Activated CD4-positive, alpha-beta memory T cell treated with anti-CD3 and anti-CD28 coated beads, Interleukin-2, amount 10 ng/mL, durations not matched to agents 7 days and 5 days (primary cell): ENCODE measurements at places on chromosomes 6 and 20. TPM values are rescaled to one million over a fixed set of nuclear protein-coding genes. Genes with fewer than 3 reads are reported as not detected.

GRCh38 chr6:70998148-70998547, 41.3 kb upstream of the B3GAT2 start:
- H3K4me1 ChIP-seq = no peaks in the 10 kb centered on the region
- H3K36me3 ChIP-seq = no peaks in the 10 kb centered on the region
- no peak overlapping the region for H3K4me3 ChIP-seq
- DNase-seq = no peak
- H3K27ac ChIP-seq = no peak overlapping the region

DNA sequence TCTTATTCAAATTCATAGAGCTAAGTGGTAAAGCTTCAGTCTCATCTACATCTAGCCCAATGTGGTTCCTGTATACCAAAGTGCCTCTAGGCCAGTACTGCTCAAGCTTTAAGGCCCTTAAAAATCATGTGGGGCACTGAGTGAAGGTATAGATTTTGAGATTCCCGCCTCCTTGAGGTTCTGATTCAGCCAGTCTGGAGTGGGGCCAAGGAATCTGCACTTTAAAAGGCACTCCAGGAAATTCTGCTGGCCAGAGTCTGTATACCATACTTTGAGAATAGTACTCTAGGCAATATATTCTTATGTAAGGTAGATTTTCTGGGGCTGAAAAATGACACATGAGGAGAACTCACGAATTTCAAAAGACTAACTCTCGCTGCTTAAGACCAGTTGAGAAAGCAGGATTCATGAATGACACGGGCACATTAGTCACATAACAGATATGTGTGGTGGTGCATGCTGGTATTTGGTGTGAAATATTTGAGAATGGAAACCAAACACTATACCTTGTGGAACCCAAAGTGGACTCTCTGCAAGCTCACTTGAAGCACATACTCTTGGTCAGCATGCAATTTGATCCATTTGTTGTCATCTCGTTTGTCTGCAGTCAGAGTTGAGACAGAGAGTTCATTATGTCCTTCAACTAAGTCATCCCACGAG, 47.6 kb upstream of the SIM1 start:
- peaks cover 44% of the 10 kb centered on the region for H3K36me3 ChIP-seq
- DNase-seq = no peak
- H3K4me3 ChIP-seq = no peak overlapping the region
- no peaks in the 10 kb centered on the region for H3K4me1 ChIP-seq

DNA sequence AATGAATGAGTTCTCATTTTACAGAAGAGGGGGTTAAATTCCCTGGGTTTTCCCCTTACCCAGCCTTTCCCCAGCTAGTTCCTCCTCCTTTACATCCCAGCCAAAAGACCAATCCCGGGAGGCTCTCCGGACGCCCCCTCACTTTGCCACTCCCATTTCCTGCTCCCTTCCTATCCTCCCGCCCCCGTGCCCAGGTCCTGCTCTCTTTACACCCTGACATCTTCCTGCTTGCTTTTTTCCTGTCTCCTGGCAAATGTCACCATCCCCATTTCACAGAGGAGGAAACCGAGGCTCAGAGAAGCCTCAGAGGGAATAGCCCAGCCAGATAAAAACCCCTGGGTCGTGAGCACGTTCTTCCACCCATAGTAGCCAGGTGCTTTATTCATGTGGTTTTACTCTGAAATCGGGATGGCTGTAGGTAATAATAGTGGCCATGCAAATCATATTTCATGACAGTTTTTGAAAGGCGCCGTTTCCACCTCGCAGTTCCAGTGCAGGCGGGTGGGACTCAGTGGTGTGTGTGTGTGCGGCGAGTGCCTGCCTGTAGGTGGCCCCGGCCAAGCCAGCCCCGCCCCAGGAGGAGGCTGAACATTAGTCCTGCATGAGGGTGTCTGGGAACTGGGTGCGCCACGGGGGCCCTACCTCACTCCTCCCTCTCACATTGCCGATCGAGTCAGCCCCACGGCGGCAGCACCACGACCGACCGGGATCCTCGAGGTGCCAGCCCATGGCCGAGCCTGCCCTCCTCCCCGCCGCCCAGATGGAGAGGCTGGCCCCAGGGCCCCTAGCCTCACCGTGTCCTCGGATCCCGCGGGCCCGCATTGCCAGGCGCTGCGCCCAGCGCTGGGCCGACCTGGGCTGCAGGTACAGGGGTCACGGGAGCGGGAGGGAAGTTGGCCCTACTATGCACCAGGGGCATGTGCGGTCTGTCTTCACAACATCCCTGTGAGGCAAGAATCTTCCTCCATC, at the start of gene ARHGAP40:
ARHGAP40 (plus strand) TSS at position 594 of the 969 bp plus-strand sequence.
- H3K4me3 ChIP-seq = no peak within 1 kb of the TSS
- H3K36me3 ChIP-seq = no peaks in the 10 kb centered on the region
- peaks cover 62% of the 10 kb centered on the region for H3K27me3 ChIP-seq
- H3K27ac ChIP-seq = no peak within 1 kb of the TSS

DNA sequence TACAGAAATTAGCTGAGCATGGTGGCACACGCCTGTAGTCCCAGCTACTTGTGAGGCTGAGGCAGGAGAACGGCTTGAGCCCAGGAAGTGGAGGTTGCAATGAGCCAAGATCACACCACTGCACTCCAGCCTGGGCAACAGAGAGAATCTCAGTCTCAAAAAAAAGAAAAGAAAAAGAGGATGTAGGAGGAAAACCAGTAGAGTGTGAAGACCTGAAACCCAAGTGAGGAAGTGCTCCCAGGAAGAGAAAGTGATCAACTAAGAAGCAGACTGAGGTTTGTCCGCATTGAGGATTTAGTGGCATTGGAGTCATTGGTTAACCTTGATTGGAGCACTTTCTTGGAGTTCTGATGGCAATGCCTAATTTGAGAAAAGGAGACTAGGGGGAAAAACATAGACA, 20.6 kb upstream of the TASP1 start:
- peaks cover 7% of the 10 kb centered on the region for H3K27me3 ChIP-seq
- no peaks in the 10 kb centered on the region for H3K4me1 ChIP-seq
- no peaks in the 10 kb centered on the region for H3K36me3 ChIP-seq
- H3K4me3 ChIP-seq = no peak overlapping the region
- DNase-seq = no peak

FAXC gene
- 0.23 TPM for total RNA-seq

GRCh38 chr20:40443753-40444152, 245.3 kb downstream of the MAFB start:
- H3K27me3 ChIP-seq = no peaks in the 10 kb centered on the region
- DNase-seq = no peak
- H3K4me3 ChIP-seq = no peak overlapping the region

GRCh38 chr6:111114087-111114443, 26.8 kb downstream of the SLC16A10 start:
- H3K4me3 ChIP-seq = no peak overlapping the region
- H3K27ac ChIP-seq = no peak overlapping the region
- H3K36me3 ChIP-seq = no peaks in the 10 kb centered on the region
- H3K4me1 ChIP-seq = peaks cover 11% of the 10 kb centered on the region
- DNase-seq = no peak

EPB41L1 gene
- 0.20 TPM for total RNA-seq

GRCh38 chr6:134902936-134903335, 47.0 kb downstream of the ALDH8A1 start:
- H3K36me3 ChIP-seq = no peaks in the 10 kb centered on the region
- DNase-seq = no peak
- H3K27ac ChIP-seq = no peak overlapping the region
- H3K4me1 ChIP-seq = no peaks in the 10 kb centered on the region

HSPA1L gene
- total RNA-seq = 2.8 TPM

GTSF1L gene
- total RNA-seq = not detected

DNA sequence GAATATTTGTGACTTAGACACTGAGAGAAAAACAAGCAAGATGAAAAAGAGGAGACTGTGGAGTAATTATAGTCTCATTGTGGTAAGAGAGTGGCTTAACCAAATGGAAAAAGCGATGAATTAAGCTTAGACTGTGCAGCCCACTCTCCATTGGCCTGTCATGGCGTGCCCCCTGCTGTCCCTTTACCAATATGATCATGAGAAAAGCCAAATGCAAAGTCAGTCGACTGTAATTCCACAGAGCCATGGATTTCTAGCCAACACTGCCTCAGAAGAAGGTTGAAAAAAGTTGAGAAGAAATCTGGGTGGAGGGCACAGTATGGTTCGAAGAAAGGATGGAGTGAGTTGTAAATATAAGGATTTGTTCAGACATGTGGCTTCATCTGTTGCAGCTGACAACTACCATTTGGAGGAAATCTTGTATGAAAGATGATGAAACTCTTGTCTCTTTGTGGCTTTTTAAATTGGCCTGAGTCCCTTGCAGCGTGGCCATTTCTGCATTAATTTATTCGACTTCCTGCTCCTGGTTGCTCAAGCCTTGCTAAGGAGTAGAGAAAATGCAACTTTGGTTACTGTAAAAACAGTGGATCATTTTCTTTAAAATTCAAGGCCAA, 251.4 kb downstream of the DOK5 start:
- no peak overlapping the region for H3K27ac ChIP-seq
- DNase-seq = no peak
- no peaks in the 10 kb centered on the region for H3K27me3 ChIP-seq
- H3K4me3 ChIP-seq = no peak overlapping the region
- H3K36me3 ChIP-seq = no peaks in the 10 kb centered on the region
- H3K4me1 ChIP-seq = no peaks in the 10 kb centered on the region

DNA sequence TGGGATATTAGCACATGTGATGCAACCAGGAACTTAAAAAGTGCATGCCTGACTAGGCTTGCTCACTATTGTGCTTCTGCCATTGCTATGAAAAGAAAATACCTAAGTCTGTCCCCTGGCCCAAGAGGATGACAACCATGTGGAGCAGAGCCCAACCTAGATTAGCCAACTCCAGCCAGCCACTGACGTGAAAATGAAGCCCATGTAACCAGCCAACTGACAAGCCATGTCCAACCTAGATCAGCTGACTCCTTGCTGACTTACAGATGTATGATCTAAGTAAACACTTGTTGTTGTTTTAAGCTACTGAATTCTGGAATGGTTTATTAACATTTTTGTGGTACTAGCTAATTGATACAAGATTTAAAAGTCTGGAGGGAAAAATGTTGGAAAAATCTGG, 47.5 kb downstream of the PIGU start:
- H3K36me3 ChIP-seq = peaks cover 16% of the 10 kb centered on the region
- no peak overlapping the region for H3K27ac ChIP-seq
- no peaks in the 10 kb centered on the region for H3K4me1 ChIP-seq
- H3K27me3 ChIP-seq = no peaks in the 10 kb centered on the region
- DNase-seq = no peak

DNA sequence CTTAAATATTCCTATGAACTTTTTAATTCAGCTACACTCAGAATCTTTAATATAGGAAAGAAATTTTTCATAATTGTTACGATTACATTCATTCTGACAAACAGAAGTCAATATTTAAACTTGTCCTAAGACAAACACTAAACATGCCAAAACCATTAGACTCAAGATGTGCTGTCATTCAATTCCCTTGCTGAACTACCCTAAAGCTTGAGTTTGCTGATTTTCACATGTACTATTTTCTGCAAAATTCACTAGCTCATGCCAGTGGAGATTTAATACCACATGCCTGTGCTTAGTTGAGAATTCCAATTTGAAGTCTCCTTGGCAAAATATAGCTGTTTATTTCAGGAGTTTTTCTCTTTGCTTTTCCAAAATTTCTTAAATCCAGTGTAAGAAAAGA, 448.0 kb downstream of the COL12A1 start:
- H3K27ac ChIP-seq = no peak overlapping the region
- no peak for DNase-seq
- H3K27me3 ChIP-seq = no peaks in the 10 kb centered on the region
- no peaks in the 10 kb centered on the region for H3K36me3 ChIP-seq
- H3K4me1 ChIP-seq = no peaks in the 10 kb centered on the region

DNA sequence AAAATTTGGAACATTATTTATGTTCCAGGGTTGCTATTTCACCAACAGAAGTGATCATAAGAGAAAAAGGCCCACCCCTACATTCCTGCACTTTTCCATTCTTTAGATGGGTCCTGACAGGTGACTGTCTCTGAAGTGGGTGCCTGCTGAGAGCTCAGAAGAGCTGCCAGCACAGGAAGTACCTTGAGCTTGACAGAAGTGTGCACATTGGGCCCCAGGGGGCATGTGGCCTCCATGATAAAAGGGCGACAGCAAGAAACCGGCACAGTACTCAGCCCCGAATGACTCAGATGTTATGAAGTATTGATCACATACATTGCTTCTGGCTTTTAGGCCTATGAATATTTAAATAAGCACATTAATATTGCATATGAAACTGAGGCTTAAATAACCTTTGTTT, 150.4 kb downstream of the PCSK2 start:
- no peaks in the 10 kb centered on the region for H3K27me3 ChIP-seq
- H3K27ac ChIP-seq = no peak overlapping the region
- H3K4me1 ChIP-seq = no peaks in the 10 kb centered on the region
- DNase-seq = no peak
- no peak overlapping the region for H3K4me3 ChIP-seq
- H3K36me3 ChIP-seq = no peaks in the 10 kb centered on the region

TMC2 gene
- total RNA-seq = not detected

DNA sequence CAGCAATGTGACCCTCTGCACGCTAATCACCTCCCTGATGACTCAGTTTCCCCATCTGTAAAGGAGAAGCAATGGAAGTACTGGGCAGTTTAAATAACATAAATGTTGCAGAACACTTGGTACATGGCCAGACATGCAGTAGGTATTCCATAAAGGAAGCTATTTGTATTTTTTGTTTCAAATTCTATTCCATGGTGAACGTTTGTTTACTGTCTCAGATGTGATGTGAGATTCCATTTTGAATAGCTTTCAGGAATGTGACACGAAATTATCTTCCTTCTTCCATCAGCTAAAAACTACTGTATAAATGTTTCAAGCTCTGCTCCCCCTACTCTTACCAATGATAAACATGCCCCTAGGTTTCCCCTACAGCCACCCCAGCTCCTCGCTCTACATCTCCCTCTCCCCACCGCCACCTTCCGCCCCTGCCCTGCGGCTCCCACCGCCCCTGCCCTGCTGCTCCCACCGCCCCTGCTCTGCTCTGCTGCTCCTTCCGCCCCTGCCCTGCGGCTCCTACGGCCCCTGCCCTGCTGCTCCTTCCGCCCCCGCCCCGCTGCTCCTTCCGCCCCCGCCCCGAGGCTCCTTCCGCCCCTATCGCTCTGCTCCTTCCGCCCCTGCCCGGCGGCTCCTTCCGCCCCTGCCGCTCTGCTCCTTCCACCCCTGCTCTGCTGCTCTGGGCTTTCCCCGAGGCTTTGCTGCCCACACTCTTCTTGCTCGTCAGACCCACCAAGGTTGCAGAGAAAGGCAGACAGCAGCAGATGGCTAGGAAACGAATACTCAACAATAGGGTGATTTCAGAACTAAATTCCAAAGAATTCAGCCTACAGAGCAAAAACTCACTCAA, 78.9 kb downstream of the THBS2 start:
- no peak for DNase-seq
- no peaks in the 10 kb centered on the region for H3K4me1 ChIP-seq
- no peaks in the 10 kb centered on the region for H3K36me3 ChIP-seq
- H3K4me3 ChIP-seq = no peak overlapping the region

DNA sequence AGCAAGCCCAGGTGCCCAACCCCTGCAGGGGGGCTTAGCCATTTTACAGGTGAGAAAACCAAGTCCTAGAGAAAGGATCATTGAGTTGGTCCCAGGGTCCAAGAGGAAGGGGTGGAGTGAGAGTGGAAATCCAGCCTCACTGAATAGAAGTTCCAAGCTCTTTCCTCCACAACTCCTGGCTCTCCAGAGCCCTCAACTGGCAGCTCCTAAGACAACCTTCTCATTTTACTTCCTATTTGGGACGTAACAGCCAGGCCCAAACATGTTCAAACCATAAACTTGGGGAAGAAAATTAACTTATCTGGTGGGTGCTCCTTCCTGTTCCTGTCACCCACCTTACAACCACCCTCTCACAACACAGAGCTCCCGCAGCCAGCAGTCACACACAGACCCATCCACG, 57.9 kb downstream of the PRND start:
- no peak for DNase-seq
- H3K27ac ChIP-seq = no peak overlapping the region
- H3K27me3 ChIP-seq = no peaks in the 10 kb centered on the region
- peaks cover 43% of the 10 kb centered on the region for H3K36me3 ChIP-seq

GRCh38 chr20:38804682-38805501, 605 bp upstream of the PPP1R16B start:
- peaks cover 37% of the 10 kb centered on the region for H3K36me3 ChIP-seq
- H3K27me3 ChIP-seq = no peaks in the 10 kb centered on the region
- peak overlapping the region; percentile 91 for H3K4me3 ChIP-seq
- DNase-seq = peak; percentile 88

EPPIN gene
- total RNA-seq = not detected
